ENCODE measurements at places on chromosomes 2 and 18. TPM values are rescaled to one million over a fixed set of nuclear protein-coding genes. Genes with fewer than 3 reads are reported as not detected.
A peak's percentile ranks its signal among the peaks of the same experiment; 100 is the strongest.

DNA sequence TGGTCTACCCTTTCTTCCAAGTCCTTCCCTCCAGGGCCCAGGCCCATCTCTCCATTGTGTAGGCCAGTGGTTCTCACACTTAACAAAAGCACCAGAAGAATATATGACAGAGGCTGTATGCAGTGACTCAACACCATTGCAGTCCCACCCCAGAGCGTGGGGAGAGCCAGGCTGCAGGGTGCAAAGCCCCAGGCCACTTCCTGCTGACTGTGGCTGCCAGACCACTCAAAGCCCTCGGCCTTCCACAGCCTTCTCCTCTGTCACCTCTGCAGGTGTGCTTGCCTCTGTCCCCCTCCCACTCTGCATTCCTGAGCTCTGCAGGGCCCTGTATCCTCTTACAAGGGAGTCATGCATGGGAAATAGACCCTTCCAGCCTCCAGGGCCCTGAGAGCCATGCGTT is 40.4 kb upstream of the ARHGEF4 start:
- H3K27me3 ChIP-seq, result peaks cover 38% of the 10 kb centered on the region
- H3K27ac ChIP-seq, result no peak overlapping the region
- DNase-seq, result no peak
- H3K4me1 ChIP-seq, result peaks cover 18% of the 10 kb centered on the region
- no peak overlapping the region for H3K4me3 ChIP-seq
- no peaks in the 10 kb centered on the region for H3K36me3 ChIP-seq

DNA sequence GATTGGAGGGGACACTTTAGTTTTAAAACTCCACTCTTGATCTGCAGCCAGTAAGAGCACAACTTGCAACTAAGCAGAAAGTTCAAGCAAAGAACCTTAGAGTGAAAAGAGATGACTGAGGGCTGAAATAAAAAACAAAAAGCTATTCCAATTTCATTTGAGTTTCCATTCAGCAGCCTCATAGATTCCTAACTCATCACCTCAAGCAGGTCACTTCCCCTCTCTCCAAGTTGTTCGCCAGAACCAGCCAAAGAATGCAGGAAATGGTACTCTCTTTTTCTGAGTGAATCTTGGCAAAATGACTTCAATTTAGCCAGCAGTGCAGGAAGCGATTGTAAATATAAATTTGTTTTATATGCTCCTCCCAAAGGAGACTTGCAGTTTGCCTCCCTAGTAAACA is 213.3 kb downstream of the SETBP1 start:
- H3K4me3 ChIP-seq, result no peak overlapping the region
- DNase-seq, result no peak
- H3K27ac ChIP-seq, result peak overlapping the region; percentile 2
- H3K27me3 ChIP-seq, result peaks cover 33% of the 10 kb centered on the region
- peaks cover 5% of the 10 kb centered on the region for H3K36me3 ChIP-seq

LAMA1 gene
- total RNA-seq, result not detected

LDLRAD4 gene
- total RNA-seq, result 43.3 TPM

- H3K27ac ChIP-seq, result no peak overlapping the region
- no peak for DNase-seq
- H3K4me1 ChIP-seq, result peaks cover 69% of the 10 kb centered on the region
- H3K27me3 ChIP-seq, result no peaks in the 10 kb centered on the region
- H3K4me3 ChIP-seq, result no peak overlapping the region
These were observed 34.9 kb downstream of the MGAT5 start for GRCh38 chr2:134288814-134289213.

DNA sequence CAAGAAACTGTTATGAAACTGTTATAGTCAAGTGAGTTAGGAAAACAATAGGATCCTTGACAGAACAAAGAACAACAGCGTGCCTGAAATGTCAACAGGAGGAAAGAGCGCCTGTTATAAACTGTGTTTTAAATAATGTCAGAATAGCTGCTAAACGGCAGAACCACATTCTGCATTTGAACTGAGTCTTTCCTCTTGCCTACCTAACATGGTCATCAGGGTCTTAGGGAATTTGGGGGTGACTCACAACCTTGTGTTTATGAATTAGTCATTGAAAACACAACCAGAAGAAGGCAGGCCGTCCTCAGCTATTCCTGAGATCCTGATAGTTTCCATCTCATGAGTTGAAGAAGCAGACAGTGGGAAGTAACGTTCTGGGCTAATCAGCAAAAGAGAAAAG is 222.0 kb upstream of the FN1 start:
- H3K4me3 ChIP-seq, result no peak overlapping the region
- no peaks in the 10 kb centered on the region for H3K36me3 ChIP-seq
- H3K4me1 ChIP-seq, result no peaks in the 10 kb centered on the region
- no peak for DNase-seq

DNA sequence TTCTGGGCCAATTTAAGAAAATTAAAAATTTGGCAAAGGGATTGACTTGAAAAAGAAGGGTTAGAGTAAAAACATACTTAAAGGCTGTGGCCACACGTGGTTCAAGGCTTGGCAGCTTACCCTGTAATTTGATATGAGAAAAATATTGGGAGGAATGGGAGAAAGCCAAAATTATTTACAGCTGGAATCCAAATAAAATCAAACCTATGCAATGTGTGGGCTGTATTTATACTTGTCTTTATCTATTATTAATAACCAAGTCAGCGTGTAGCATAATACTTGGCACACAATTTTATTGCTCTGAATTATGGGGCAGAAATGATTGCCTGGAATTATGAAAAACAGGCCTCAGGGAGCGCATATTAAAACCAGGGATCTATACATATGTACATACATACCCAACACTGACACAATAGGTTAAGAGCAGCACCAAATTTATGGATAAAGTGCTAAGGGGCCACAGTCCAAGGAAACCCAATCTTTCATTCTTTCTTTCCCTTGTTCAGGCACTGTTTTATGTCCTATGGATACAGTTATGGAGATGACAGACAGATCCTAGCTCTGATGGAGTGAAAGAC is 35.6 kb downstream of the FAM124B start:
- no peaks in the 10 kb centered on the region for H3K36me3 ChIP-seq
- no peak for DNase-seq

RESP18 gene
- total RNA-seq, result not detected

GRCh38 chr18:69948919-69949537 is 1.4 kb upstream of the CD226 start:
- H3K36me3 ChIP-seq, result no peaks in the 10 kb centered on the region
- peak; percentile 24 for DNase-seq
- H3K4me1 ChIP-seq, result peaks cover 23% of the 10 kb centered on the region
- no peaks in the 10 kb centered on the region for H3K27me3 ChIP-seq
- peak overlapping the region; percentile 30 for H3K27ac ChIP-seq
- H3K4me3 ChIP-seq, result peak overlapping the region; percentile 40

DNA sequence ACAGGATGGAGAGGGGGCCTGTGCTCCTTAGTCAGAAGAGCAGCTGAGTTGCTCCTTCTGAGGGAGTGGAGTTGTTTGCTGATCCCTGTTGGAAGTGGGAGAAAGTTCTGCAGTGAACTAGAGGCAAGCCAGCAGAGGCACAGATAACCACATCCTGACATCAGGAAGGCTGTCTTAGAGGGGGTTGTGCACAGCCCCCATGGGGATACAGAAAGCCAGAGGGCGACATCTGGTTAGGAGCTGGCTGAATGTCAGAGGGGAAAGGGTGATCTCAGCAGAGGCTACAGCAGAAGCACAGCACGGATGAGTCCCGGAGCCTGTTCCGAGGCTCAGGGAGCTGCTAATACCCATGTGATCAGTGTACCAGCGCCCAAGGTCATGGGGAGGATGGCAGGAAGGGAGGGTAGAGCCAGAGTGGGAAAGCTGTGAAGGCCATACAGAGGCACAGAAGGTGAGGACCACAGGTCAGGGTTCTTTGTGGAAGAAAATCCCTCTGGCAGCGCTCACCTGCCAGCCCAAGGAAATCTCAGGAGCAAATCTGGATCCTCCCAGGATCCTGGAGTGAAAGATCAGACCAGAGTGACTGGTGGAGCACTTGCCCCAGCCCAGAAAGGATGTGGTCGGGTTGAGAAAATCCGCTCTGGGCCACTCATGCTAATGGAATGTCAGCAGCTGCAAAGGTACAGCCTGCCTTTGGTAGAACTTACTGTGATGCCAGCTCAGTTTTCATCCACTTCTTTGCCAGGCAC is 111.8 kb downstream of the STPG4 start:
- peaks cover 20% of the 10 kb centered on the region for H3K36me3 ChIP-seq
- peak; percentile 61 for DNase-seq
- H3K27me3 ChIP-seq, result no peaks in the 10 kb centered on the region
- H3K27ac ChIP-seq, result peak overlapping the region; percentile 91
- H3K4me1 ChIP-seq, result peaks cover 64% of the 10 kb centered on the region
- no peak overlapping the region for H3K4me3 ChIP-seq

RPRD1A gene
- total RNA-seq, result 53.4 TPM

GRCh38 chr2:241519669-241520068 is 11.3 kb upstream of the STK25 start:
- H3K36me3 ChIP-seq, result no peaks in the 10 kb centered on the region
- no peak for DNase-seq
- no peak overlapping the region for H3K27ac ChIP-seq
- H3K4me1 ChIP-seq, result no peaks in the 10 kb centered on the region

CD226 gene
- 0.91 TPM for total RNA-seq

- no peaks in the 10 kb centered on the region for H3K36me3 ChIP-seq
- DNase-seq, result no peak
- no peaks in the 10 kb centered on the region for H3K4me1 ChIP-seq
- no peaks in the 10 kb centered on the region for H3K27me3 ChIP-seq
- H3K4me3 ChIP-seq, result no peak overlapping the region
- H3K27ac ChIP-seq, result no peak overlapping the region
These were observed 55.2 kb upstream of the GYPC start for GRCh38 chr2:126600742-126601141.

DNA sequence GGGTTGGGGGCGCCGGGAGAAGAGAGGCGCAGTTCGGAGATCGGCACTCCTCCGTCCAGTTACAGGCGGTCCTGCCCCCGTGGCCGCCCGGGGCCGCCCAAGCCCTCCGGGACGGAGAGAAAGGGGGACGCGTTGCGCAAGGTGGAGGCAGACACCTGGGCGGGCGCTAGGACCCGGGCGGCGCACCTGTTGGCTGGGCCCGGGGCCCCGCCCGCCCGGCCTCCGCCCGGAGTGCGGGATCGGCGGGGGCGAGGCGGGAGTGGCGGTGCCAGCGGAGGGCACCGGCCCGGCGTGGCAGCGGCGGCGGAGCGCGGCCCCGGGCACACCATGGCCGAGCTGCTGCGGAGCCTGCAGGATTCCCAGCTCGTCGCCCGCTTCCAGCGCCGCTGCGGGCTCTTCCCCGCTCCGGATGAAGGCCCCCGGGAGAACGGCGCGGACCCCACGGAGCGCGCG is at the start of gene SGPP2:
TSS of gene SGPP2 (plus strand) at position 268 of the 453 bp plus-strand sequence. CDS start at position 328, 60 bp downstream.
- peak; percentile 20 for DNase-seq
- peak within 1 kb of the TSS; percentile 79 for H3K4me3 ChIP-seq
- H3K27ac ChIP-seq, result peak within 1 kb of the TSS; percentile 61
- peaks cover 36% of the 10 kb centered on the region for H3K27me3 ChIP-seq
- no peaks in the 10 kb centered on the region for H3K36me3 ChIP-seq
- H3K4me1 ChIP-seq, result peaks cover 19% of the 10 kb centered on the region

ANKRD62 gene
- not detected for total RNA-seq

CRYGC gene
- not detected for total RNA-seq

DNA sequence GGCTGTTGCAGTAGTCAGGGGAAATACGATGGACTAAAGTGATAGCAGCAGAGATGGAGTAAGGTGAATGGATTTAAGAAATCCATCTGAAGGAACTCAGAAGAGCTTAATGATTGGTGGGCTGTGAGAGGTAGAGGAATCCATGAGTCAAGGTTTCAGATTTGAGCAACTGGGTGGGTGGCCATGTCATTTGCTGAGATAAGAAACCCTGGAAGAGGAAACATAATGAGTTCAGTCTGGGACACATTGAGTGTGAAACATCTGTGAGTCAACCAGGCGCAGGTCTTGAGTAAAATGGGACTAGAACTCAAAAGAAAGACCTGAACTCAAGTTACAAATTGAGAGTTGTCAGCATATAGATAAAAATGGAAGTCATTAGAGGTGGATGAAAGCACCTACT is 19.7 kb upstream of the ASNSD1 start:
- DNase-seq, result no peak
- H3K4me1 ChIP-seq, result no peaks in the 10 kb centered on the region
- no peaks in the 10 kb centered on the region for H3K36me3 ChIP-seq
- no peak overlapping the region for H3K4me3 ChIP-seq
- no peak overlapping the region for H3K27ac ChIP-seq
- H3K27me3 ChIP-seq, result no peaks in the 10 kb centered on the region

FBLN7 gene
- total RNA-seq, result 0.60 TPM

DNA sequence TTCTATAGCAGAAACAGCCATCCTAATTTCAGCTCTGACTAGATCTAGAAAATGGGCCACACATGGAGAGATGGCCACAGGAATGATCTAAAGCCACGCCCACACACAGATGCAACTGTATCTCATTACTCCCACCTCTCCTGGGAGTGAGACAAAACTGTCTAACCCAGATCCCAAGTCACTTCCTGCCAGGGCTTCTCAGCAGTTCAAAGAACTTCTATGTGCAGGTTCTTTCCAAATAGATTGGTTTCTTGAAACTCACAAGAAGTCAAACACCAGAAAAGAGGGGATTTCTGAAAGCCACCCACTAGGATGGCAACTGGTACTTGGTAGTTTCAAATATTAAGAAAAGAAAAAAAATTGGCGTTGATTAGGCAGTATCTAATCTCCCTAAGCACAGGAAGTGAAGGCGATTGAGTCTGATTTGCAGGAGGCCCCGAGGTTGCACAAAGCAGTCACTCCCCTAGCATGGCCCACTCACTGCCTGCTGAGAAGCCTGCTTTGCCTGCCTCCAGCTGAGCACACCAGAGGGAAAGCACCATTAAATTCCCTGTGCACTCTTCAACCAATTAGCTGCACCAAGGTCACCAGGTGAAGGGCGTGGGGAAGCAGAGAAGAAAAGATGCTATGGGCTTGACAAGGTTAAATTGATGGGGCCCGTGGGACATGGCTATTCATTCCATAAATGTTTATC is 51.1 kb downstream of the PAPOLG start:
- peaks cover 15% of the 10 kb centered on the region for H3K36me3 ChIP-seq
- no peak overlapping the region for H3K27ac ChIP-seq
- H3K27me3 ChIP-seq, result no peaks in the 10 kb centered on the region
- peaks cover 8% of the 10 kb centered on the region for H3K4me1 ChIP-seq
- no peak for DNase-seq

TSGA10 gene
- total RNA-seq, result 3.1 TPM

MAPRE3 gene
- 57.4 TPM for total RNA-seq

DNA sequence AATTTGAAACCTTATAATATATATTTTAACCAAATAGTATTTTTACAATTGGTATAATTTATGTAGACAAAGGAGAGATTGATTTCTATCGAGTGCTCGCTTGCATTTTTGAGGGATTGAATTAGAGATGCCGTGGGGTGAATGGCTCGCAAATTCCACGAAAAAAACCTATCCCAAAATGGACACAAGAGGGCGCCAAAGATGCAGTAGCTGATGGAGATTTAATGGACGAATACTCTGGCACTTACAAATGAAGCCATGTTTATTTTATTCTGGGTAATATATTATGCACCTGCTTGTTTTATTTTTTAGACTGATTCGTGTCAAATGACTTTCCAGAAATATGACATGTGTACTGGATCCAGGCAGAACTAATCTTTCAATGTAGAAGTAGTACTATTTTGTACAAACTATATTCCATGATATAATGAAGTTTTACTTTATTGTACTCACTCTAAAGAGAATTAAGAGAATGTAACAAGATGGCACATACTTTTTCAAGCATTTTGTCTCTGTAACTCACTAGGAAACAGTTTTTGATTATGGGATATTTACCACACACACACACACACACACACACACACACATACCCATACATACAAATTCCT is 505.4 kb downstream of the PLCL1 start:
- peaks cover 50% of the 10 kb centered on the region for H3K27me3 ChIP-seq
- no peak overlapping the region for H3K27ac ChIP-seq
- H3K36me3 ChIP-seq, result no peaks in the 10 kb centered on the region
- no peaks in the 10 kb centered on the region for H3K4me1 ChIP-seq
- DNase-seq, result no peak
- H3K4me3 ChIP-seq, result no peak overlapping the region

Measured in left ventricle myocardium inferior (tissue), 1 donor.